ENCODE measurements at places on chromosomes 13 and 19.

DNA sequence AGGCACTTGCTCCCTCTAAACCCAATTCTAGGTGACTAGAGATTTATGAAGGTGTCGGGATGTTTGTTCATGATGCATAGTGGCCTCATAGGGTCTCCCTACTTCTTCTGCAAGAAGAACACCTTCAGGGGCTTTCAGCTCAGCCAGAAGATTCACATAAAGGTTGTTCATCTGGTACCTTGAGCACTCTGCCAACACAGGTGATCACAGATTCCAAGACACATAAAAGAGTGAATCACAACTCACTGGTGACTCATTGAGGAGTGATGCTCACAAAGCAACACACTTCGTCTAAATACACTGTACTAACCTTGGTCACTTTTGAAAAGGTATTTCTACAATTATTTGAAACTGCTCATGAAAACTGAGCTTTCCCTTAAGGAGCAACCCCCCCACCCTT, 6.8 kb upstream of the ZNF324 start:
- peak; percentile 67 for DNase-seq

- no peak for DNase-seq
Observed at GRCh38 chr13:46864941-46865340, 31.9 kb downstream of the HTR2A start.

- DNase-seq = peak; percentile 52
Observed at GRCh38 chr13:114285166-114285808, 3.9 kb downstream of the UPF3A start.

DNA sequence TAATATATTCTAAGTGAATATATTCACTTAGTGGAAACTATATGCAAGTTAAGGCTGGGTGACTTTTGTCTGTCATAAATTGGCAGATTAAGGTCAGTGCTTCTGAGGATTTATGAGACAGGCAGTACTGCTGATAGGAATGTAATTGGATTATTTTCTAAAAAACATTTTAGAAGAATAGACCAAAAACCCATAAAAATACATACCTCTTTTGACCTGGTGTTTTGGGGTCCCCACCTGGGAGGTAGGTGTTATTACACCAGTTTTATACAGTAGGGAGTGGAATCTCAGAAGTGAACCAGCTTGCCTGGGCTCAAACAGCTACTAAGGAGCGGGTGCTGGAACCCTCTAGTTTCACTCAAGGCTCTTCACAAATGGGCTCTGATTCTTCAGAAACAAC, 25.3 kb downstream of the COG3 start:
- no peak for DNase-seq

- DNase-seq = no peak
Observed at GRCh38 chr19:13526552-13526951, 20.3 kb upstream of the CACNA1A start.
